ENCODE measurements at places on chromosomes 4 and X.

DNA sequence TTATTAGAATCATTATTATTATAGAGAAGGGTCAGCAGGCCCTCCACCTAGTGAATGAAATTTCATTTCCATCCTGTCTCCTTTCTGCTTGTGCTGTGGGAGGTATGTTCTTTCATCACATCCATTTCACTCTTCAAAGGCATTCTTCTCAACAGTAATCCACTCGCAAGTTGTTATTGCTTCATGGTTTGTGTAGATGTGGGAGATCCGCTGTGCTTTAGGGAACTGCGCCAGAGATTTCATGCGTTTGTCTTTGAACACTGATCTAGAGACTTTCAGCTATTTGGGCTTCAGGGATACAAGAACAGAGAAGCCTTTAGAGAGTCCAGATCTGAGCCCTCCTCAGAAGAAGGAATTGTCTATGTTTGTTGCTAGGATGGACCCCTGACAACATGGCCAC is 53.5 kb upstream of the PUDP start:
- DNase-seq: no peak

DNA sequence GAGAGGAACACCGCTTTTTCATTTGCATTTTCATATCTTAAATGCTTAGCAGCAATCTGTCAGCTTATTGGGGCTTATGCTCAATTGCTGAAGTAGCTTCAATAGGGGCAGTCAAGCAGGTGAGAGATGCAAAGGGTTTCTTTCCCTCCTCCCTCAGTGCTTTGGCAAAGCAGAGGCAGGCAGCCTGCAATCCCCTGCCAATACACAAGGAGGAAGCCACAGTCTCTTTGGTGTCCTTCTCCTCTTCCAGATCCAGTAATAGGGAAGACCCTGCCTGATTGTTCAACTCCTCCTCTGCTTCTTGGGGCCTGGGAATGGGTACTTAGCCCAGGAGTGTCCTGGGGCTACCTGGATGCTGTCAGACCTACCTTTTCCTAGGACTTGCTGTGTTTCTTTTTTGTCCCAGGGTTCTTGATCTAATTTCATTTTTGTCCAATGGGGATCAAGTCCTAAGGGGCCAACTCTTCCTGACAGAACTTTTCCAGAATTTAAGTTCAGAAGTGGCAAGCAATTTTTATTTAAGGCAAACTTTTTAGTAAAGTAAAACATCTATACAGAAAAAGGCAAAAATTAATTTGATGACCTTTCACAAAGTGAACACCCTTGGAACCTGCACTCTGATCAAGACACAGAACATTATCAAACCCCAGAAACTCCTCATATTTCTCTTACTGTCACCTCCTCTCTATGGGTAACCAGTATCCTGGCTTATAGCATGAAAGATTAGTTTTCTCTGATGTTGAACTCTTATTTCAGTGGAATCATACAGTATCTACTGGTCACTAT is 260.3 kb downstream of the PPP3CA start:
- DNase-seq: no peak

DNA sequence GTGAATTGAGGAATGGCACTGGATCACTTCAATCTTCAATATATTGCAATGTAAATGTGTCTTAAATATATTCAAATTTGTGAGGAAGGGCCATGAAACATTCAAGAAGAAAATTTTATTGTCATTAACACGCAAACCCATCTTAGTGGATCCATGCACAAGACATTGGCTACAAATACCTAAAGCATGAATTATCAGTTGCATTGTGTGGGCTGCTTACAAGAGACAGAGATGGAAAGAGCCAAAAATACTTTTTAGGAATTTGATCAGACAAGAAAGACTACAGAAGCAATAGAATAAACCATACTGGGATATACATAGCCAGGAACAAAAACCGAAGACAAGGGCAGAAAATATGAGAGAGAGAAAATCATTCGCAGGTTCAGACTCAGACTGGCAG is 616.2 kb upstream of the GRIA3 start:
- DNase-seq: no peak

DNA sequence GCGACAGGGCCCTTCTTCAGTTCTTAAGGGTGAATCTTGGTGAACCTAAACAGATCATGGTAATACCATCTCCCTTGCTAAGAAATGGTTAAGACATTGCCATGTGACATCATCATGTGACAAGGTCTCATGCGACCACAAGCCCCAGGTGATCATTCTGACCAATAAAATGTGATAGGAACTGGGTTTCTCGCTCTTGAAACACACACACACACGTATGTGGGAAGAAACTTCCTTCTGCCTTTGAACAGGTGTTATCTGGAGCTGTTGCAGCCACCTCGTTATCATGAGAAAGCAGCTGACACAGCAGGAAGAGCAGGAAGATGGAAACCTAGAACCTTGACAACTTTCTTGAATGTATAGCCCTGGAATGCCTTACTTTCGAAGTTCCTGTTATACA is 10.2 kb downstream of the SOD3 start:
- no peak for DNase-seq
